ENCODE measurements at places on chromosomes 2 and 18.

DNA sequence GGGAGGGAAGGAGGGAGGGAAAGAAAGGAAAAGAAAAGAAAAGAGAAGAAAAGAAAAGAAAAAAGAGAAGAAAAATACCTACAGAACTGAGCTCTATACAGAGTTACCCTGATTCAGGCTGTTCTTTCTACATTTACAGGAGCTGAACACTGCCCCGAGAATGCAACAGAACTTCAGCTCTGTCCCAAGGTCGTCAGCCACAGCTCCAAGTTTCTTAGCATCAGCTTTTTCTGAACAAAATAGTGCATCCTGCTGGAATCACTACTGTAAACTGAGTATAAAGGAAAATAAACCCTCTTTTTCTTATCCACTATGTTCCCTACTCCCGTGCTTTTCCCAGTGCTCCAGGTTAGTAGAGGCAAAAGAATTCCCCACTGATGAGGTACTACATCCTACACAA is 4.7 kb upstream of the PPP4R1 start:
- no peak for DNase-seq

GRCh38 chr18:7147399-7147798 is 29.8 kb upstream of the LAMA1 start:
- DNase-seq = no peak

- DNase-seq = no peak
Measured at GRCh38 chr2:51324051-51324450, 292.1 kb upstream of the NRXN1 start.

GRCh38 chr2:105518897-105519296 is 120.0 kb upstream of the FHL2 start:
- no peak for DNase-seq

Measured in endothelial cell (in vitro differentiated cells).